ENCODE measurements at places on chromosomes 11 and 22.

DNA sequence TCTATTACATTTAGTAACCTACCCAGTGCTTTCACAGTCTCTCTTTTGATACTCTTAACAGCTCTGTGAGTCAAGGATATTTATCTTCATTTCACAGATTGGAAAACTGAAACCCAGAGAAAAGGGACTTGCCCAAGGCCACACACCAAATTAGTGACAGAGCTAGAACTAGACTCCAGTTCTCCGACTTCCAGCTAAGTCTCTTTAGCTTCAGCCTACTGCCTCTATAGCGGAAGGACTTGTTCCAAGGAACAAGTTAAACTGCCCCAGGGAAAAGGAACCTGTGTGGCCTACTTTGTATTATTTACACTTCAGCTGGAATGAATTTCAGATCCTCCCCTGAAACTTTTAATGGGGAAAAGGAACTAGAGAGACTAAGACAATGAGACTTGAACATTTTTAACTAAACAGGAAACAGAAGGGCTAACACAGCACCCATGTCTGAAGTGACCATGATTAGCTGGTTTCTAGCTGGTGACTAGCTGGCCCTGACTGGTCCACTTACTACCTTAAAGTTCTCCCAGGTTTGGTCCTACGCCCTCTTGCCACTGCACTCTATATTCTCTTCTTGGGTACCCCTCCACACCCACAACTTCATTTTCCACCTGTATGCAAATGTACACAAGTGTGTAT lies 1.3 kb downstream of the LRRC51 start:
- DNase-seq, result no peak

- no peak for DNase-seq
These were observed 7.7 kb upstream of the QSER1 start for GRCh38 chr11:32884770-32885384.

- DNase-seq, result no peak
These were observed 6.2 kb upstream of the FAM83F start for GRCh38 chr22:39988386-39989114.

DNA sequence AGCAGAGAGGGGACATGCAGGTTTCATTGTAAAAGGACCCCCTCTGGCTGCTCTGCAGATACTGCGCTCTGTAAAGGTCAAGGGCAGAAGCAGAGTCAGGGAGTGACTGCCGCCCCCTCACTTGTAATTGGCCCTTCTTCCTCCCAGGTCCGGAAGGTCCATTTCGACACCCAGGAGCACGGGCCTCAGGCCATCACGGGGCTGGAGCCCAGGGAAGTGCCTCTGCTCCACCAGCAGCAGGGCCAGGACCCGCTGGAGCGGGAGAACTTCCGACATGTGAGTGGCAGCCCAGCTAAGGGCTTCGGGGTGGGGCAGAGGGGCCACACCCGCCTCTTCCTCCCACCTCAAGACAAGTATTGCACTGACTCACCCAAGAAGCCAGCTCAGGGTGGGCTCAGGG lies 24.0 kb upstream of the LRRC10B start:
- no peak for DNase-seq
